ENCODE measurements at places on chromosomes 5 and 9.

DNA sequence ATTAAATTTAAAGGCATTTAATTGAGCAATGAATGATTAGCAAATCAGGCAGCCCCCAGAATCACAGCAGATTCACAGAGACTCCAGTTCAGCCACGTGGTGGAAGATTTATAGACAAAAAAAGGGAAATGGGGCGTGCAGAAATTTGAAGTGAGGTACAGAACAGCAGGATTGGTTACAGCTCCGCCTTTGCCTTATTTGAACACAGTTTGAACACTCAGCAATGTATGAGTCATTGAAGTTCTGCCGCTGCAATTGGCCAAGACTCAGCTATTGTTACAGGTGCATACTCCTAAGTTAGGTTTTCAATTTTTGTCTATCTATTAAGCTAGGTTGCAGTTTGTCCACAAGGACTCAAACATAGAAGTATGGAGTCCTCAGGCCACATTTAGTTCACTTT, 157.7 kb upstream of the SLC12A2 start:
- peak; percentile 4 for DNase-seq

- DNase-seq, result no peak
Measured at GRCh38 chr9:88005240-88005639, 30.9 kb upstream of the CDK20 start.

DNA sequence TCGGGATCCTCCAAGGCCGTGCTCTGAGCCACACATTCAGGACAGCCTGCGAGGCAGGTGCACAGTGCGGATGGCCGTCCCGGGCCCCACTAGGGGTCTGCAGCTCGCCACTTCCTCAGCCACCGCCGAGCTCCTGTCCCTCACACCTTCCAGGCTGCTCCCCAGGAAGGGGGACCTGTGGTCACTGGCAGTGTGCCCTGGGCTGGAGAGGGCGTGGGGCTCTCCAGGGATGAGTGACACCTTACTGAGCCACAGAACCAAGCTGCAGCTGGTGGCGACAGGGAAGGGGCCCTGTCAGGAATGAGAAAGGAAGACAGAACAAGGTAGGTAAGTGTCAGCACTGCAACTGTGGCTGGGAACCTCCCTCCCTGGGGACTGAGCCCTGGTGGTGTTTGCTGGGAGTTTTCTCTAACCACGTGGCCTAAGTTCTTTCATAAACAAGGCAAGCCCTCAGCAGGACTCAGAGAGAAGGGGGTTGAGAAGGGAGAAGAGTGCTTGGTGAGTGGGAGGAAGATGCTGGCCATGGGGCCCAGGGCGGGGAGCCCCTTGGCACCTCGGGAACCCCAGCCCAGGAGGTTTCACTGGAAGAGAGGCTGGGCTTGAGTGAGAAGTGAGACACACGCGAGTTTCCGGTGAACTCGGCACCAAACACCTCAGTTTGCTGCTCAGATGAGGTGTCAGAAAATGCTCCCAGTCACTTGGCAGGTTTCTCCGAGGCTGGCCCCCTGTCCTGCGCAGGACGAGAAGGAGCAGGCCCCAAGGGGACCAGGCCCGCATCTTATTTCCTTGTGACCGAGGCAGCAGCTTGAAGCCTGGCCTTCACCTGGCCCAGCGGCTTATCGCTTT, 5.2 kb downstream of the IL13 start:
- DNase-seq, result no peak

GRCh38 chr9:105257809-105258208, 13.4 kb downstream of the SLC44A1 start:
- no peak for DNase-seq

- peak; percentile 13 for DNase-seq
Measured at GRCh38 chr5:179166886-179167841, 107.0 kb downstream of the ZNF354C start.

- no peak for DNase-seq
Measured at GRCh38 chr9:114270120-114270975, 52.5 kb upstream of the ORM1 start.

GRCh38 chr5:131812371-131813160, 15.7 kb upstream of the FNIP1 start:
- no peak for DNase-seq

DNA sequence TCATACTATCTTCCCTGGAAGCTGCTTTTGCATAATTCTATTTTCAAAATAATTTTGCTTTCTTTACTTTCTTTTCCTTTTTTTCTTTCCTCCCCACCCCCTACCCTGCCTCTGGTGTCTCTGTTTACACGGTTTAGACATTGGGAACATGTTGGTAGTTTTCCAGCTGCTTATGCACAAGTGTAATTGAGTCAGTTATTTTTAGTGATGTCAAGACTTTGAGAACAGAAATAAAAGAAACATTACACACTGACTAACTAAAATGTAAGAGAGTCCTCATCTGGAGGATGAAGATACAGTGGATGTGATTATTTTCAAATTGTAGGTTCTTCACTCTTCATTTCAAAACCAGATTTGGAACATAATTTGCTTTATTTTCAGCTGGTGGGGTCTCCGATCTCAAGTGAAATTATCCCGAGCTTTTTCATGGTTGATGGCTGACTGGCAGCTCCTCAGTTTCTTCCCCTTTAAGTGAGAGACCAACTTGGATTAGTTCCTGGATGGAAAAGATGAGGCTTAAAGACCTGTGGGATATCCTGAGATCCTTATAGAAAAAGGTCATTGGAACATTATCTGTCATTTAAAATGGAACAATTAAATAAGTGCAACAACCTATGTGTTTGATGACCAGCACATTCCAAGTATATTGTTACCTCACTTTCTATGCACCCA, 154.4 kb upstream of the ZNF462 start:
- no peak for DNase-seq

DNA sequence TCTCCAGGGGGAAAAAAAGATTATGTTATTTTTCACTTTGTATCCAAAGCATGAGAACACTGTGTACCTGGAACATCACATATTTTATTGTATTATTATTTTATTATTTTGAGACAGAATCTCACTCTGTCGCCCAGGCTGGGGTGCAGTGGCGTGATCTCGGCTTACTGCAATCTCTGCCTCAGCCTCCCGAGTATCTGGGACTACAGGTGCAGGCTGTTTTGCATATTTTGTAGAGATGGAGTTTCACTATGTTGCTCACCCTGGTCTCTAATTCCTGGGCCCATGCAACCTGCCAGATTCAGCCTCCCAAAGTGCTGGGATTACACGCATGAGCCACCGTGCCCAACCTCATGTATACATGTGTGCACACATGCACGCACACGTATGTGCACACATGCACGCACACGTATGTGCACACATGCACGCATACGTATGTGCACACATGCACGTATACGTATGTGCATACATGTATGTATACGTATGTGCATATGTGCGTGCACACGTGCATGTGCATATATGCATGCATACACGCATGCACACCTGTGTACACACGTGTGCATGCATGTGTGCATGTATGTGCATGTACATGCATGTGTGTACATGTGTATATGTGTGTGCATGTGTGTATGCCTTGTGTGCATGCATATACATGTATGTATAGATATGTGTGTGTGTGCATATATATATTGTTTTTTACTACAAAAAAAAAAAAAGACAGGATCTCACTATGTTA, 9.5 kb upstream of the UGCG start:
- no peak for DNase-seq

DNA sequence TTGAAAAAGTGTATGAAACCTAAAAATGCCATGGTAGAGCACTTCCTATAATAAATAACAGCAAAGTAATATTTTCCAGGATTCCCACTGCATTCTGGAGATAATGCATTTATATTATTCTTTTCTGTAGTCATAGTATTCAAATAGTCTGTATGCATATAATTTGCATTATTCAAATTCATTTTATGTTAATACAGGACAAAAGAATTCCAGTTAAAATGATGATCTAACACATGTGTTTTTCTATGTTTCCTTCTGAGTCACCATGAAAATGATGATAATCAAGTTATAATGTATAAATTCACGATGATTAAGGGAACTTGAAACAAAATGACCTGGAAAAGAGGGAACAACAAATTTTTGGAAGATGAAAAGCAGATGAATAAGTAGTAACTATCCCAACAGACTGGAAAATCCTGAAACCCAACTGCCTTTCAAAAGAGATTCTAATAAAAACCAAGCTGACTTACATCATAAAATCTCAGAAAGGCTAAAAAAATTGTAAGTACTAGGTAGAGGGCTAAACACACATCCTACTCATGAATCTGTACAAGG, 358.6 kb upstream of the PAPPA start:
- no peak for DNase-seq

- DNase-seq, result no peak
Measured at GRCh38 chr5:164020116-164020515, 514.7 kb downstream of the MAT2B start.

GRCh38 chr5:111119221-111119620, 27.1 kb downstream of the WDR36 start:
- no peak for DNase-seq

- DNase-seq, result no peak
Measured at GRCh38 chr9:109060191-109060590, 46.9 kb upstream of the CTNNAL1 start.

GRCh38 chr9:136804509-136805206, 3.1 kb upstream of the RABL6 start:
- DNase-seq, result no peak

DNA sequence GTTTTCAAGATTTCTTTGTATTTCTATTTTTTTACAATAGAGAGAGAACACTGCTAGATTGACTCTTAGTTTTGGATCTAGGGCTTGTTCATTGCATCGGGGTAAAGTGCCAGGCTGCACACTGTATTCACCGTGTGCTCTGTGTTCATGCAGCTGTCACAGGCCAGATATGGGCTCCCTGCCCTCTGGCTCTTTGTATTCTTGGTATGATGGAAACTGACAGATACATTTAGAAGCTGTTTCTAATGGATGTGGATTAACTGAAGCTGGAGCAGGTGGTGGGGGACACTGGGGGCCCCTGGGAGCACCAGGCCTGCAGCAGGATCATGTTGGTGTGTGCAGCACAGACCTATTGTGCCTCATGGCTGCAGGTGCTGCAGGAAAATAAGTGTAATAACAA, 28.0 kb downstream of the SLC36A1 start:
- DNase-seq, result no peak

DNA sequence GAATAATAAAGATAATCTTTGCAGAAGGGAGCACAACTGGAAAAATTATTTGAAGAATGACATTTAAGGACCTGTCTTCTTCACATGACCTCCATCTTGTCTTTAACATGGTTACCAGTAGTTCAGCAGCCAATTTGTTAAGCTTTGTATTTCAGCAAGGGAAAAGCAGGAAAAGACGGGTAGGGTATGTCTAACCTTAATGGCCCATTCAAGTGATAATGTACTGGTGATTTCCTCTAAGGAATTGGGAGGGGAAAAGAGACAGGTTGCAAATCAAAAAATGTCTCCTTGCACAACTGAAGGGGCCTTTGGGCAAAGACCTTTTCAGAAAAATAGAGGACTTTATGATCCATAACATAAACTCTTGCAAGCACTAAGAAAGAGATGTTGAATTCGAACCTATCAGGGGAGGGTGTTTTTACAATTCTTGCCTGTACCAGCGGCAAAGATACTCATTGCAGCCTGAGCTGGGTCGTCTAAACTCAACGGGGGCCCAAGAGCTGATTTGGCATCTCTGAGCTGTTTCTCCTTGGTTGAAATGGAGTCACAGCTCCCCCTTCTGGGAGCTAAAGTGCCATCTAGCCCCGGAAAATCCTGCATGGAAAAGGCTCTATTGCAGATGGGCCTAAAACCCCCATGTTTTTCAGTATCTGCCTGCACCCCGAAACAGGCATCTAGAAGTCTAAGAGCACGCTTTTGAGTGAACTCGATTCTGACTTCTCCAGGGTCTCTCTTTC, 3.8 kb downstream of the BRINP1 start:
- peak; percentile 59 for DNase-seq

DNA sequence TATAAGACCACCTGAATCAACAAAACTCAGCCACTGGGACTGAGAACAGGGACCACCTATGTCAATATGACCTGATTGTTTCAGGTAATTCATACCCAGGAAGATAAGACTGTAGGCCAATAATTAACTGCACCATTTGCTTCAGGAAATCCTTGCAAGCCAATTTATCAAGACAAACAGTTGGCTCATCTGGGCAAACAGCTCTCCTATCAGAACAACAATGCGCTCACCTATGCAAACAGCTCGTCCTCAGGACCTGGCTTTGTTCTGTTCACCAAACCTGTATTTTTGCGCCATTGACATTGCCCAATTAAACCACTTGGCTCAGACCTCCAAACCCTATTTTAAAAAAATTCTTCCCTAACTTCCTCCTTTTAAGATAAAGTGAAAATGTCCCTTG, 92.3 kb upstream of the MARCHF11 start:
- DNase-seq, result no peak

GRCh38 chr5:172106511-172107356, 81.3 kb downstream of the STK10 start:
- DNase-seq, result peak; percentile 45

GRCh38 chr9:114370251-114370967, 17.4 kb downstream of the AKNA start:
- peak; percentile 50 for DNase-seq

All from NCI-H2171 treated with DMSO at 0.1 percent for 48 hours (cell line).